Brain microvascular endothelial cell (primary cell): ENCODE measurements at places on chromosomes 6 and 20.

GRCh38 chr6:7691021-7691420, 34.9 kb upstream of the BMP6 start:
- no peak for DNase-seq

- no peak for DNase-seq
These were observed 20.4 kb downstream of the TRERF1 start for GRCh38 chr6:42431356-42431755.

DNA sequence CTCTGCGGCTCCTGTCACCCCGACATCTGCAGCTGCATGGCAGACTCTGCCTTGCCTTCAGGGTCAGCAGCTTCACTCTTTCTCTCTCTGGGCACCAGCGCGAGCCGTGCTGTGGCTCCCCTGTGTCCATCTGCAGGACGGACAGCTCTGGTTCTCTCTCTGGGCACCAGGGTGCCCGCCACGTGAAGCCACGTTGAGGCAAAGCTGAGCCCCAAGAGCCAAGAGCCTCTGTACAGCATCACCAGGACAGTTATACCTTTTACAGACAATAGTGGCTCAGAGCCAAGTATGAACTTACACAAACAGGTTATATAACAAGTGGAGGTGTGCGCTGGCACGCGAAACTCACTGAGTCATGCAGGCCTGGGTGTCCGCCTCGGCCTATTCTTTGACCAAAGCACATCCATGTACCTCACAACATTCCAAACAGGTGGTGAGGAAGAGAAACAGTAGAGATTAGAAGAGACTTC, 50.8 kb downstream of the FAM50B start:
- no peak for DNase-seq

DNA sequence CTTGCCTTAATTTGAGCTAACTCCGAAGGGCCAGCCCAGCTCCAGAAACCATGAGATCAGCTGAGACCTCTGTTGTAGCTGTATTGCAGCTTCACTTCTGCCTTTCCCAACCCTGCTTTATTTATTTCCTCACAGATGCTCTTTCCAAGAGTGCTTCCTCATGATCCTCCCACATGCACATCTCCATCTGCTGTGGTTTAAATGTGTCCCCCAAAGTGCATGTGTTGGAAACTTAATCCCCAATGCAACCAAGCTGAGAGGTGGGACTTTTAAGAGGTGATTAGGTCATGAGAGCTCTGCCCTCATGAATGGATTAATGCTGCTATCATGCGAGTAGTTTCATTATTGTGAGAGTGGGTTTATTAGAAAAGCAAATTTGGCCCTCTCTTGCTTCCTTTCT, 164.4 kb upstream of the TAB2 start:
- no peak for DNase-seq

GRCh38 chr6:116497113-116497676, 14.2 kb upstream of the CALHM5 start:
- no peak for DNase-seq

GRCh38 chr6:141210901-141211300, 921.8 kb upstream of the GJE1 start:
- no peak for DNase-seq

DNA sequence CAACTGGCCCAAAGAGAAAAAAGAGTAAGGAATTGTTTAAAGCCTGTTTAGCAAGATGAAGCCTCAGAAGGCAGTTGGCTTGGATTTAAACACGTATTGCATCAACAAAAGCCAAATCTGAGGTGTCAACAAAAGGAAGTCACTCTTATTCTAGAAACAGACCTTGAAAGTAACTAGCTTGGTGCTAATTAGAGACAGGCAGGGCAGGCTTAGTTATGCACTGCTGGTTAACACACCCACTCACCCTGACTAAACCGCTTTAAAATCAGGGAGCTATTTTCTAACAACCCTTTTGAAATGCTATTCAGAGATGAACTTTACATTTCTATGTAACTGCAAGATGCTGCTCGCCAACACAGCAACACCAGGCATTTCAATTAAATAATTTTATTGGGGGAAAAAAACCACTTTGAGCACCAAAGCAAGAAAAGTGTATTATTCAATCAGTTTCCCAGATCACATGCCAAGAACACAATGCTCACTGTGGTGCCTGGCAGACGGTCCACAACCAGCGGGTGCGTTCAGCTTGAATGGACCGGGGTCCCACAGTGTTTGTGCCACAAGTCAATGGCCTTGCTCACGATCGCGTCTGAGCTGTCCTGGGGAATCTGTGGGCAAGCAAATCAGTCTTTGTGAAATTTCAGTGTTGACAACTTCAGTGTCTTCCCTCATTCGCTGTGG, 23.6 kb downstream of the TBC1D7 start:
- no peak for DNase-seq

GRCh38 chr6:54244430-54244829, 63.8 kb upstream of the TINAG start:
- no peak for DNase-seq

DNA sequence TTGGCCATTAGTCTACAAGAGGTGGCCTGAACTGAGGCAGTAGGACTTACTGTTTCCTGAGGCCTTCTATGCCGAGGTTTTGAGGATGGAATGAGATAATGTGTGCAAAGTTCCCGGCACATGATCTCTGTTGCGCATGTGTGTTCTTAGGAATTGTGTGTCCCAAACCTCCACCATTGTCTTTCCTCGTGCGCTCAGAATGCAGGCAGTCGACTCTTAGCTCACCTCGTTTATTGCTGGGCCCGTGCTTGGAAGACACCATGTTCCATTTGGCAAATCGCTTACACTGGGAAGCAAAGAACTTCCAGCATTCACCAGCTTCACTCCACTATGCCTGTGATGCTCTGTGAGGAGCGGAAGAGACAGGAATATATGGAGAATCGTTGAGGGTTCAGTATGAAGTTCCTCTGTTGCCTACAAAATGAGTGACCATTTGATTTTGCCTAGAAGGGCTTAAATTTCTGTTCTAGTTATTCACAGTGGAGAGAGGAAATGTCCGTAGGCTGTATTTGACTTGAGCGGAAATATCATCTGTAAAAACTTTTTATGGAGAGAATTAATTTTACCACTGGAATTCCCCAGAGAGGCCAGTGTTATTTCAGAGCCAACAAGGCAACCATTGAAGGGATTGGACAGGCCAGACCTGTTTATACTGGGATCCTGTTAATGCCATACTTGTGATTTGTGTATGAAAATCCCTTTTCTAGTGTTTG, 75.7 kb upstream of the CLDN20 start:
- peak; percentile 28 for DNase-seq
